NCI-H2029 treated with DMSO at 0.1 percent for 48 hours (cell line): ENCODE measurements at places on chromosomes 16 and 17.
A peak's percentile ranks its signal among the peaks of the same experiment; 100 is the strongest.

DNA sequence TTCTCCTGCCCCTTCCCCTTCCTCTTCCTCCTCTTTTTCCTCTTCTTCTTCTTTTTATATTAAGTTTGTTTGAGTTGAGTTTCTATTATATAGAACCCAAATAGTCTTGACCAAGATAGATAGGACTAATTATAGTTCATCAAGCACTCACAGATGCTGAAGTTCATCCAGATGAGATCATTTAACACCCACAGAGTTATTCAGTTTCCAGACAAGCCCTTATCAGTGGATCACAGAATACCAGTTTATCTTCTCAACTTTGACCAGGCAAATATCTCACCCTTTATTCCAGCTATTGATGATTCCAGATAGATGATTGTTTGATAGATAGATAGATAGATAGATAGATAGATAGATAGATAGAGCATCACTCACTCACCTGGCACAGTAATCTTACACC lies 87.5 kb downstream of the AXIN2 start:
- no peak for DNase-seq

DNA sequence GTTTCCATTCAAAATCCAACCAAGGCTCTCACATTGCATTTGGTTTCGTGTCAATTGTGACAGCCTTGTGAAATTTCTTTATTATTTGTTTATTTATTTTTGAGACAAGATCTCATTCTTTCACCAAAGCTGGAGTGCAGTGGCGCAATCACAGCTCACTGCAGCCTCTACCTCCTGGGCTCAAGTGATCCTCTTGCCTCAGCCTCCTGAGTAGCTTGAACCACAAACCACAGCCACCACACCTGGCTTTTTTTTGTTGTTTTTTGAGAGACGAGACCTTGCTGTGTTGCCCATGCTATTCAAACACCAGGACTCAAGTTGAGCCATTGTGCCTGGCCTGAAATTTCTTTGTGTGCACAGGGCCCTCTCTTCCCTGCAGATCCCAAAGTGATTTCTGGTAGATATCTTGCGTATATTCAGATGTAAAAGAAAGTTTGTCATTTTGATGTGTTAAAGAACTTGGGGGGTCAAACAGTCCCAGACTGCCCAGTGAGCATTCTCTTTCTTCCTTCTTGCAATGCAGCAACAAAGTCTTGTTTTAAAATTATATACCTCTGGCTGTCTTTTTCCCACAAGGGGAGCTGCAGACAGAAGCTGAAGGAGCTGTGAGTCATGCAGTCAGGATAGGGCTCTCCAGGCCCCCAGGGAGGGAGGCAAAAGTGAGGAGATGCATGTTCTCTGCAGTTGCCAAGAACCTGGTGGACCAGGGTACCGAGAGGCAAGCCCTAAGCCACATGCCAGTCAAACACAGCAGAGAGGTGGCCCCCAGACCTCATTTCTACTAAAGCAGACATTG lies 15.5 kb upstream of the USP22 start:
- no peak for DNase-seq

DNA sequence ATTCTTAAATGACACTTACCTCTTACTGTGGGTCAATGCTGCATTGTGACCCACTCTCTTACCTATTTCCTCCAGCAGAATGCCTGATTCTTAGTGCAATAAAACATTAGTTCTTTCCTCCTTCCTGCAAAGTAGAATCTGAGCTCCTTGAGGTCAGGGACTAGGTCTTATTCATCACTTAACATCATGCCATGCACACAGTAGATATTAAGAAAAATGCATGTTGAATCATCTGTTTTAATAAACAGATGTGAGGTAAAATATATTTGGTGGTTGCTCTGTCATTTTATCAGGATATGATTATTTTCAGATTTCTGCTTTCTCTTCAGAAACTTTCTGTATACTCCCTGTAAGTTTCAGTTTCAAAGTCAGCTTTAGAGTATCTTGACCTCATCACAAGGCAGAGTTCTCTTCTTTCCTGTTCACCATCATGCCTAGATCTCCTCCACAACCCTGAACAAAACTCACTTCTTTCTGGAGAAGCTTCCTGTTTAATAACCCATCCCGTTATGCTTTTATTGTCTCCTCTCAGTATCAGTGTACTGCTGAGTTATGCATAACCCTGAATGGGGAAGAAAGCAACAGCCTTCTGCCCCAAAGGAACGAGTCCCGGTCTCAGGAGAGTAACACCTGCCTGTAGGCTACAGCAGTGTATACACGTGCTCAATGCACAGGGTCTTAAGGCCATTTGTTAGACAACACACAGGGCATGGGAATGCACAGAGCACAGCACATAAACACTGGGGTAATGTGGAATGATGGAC lies 30.3 kb upstream of the SUPT4H1 start:
- no peak for DNase-seq

DNA sequence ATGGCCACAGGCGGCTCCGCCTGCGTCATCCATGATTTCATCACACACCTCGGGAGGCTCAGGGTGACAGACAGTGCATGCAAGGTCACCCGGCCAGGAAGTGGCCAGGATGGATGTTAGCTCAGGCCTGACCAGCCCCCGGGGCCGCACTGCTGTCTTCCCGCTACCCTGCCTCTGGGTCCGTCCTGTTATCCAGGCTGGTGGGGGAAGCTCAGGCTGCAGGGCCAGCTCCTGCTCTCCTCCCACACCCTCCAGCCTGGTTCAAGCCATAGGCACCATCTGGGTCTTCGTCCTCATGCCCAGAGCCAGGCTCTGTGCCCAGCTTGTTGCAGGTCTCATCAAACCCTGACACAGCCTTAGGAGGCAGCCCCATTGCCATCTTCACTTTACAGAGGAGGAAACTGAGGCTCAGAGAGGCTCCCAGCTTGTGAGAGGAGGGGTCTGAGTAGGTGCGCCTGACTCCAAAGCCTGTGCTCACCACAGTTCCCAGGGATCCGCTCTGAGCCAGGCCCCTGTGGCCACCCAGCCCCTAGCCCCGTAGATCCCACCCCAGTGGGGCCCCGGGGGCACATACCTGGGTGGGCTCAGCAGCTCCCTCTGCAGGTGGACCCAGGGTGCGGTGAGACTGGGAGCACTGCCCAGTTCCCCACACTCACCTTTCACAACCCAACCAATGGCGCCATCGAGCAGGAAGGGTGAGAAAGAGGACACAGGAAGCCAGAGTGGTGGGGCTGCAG lies 412 bp upstream of the ADGRG3 start:
- no peak for DNase-seq

GRCh38 chr17:64252831-64253230 lies 10.2 kb downstream of the TEX2 start:
- no peak for DNase-seq

- DNase-seq: no peak
Measured at GRCh38 chr17:57803021-57803420, 46.8 kb downstream of the MRPS23 start.

- DNase-seq: no peak
Measured at GRCh38 chr17:3698139-3698538, 2.2 kb upstream of the P2RX5 start.

- no peak for DNase-seq
Measured at GRCh38 chr16:75614066-75614897, 8.8 kb downstream of the ADAT1 start.

DNA sequence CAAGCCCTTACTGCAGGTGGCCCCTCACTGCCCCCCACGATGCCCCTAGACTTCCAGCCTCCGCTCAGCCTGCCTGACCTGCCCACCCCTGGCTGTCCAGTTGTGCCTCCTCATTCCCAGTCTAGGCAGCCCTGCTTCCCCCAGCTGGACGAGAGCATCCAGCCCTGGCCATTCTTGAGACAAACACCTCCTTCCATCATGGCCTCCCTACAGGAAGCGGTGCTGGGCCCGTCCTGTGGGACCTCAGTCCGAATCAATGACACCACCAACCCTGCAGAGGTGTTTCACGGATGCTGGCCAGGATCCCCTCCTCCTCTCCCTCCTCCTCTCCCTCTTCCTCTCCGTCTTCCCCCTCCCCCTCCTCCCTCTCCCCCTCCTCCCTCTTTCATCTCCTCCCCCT lies 28.3 kb downstream of the CCDC40 start:
- DNase-seq: no peak

- no peak for DNase-seq
Measured at GRCh38 chr17:28722417-28723158, 2.8 kb downstream of the RPL23A start.

GRCh38 chr17:63082952-63083351 lies 116.9 kb downstream of the TANC2 start:
- no peak for DNase-seq

- DNase-seq: no peak
Measured at GRCh38 chr17:68306819-68307218, 15.5 kb downstream of the ARSG start.

DNA sequence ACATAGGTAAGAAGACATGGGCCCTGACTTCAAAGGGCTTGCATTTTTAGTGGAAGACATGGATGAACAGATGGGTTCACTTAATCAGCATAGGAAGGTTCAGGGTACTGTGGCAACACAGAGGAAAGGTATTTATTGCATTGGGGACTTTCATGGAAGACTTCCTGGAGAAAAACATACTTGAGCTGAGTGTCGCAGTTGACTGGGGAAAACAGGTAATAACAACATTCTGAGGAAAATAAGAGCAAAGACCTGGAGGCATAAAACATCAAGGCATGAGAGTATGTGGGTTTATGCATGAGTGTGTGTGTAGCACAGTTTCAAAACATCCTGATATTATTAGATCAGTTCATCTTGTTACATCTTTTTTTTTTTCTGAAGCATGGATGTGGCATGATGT lies 82.7 kb downstream of the MAP2K6 start:
- no peak for DNase-seq

DNA sequence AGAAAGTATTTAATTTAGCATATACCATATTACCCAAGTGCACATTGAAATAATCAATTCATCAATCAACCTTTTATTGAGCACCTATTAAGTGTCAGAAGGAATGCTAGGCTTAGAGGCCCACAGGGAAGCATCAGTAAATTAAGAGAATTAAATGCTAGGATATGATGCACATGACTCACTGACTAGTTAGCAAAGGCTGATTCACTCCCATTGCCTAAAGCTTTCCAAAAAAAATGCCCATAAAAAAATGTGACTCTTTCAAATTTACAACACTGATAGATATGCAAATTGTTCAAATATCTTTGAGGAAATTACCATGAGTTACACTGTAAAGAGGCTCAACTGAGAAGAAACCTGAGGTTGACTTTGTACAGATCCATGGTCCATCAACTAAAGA lies 883.3 kb downstream of the CDH11 start:
- DNase-seq: no peak

DNA sequence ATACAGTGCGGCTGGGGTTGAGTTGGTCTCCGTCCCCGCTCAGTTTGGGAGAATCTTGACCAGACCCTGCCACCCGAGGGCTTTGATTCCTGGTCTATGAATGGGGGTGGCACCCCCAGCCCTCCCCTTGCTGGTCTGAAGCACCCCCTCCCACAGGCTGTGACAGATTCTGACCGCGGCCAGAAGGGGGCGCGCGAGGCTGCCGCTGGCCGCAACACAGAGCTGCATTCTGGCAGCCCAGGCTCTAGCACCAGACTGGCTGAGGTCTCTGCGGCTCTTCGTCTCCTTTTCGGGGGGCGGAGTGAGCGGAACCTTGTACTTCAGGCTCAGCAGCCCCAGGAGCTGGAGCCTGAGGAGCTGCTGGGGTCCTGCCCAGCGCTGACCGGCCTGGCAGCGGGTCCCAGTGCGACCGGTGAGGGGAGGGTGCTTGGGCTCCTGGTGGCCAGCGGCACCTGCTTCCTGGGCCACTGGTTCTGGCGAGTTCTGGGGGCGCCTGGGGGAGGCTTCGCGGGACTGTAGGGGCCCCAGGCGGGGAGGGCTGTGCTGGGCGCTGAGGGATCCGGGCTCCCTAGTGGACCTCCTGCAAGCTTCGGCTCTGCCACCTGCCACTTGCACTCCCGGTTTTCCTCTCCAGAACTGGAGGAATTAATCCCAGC lies 1011.6 kb downstream of the KCNJ18 start:
- DNase-seq: no peak

GRCh38 chr17:7001318-7001961 lies 5.6 kb downstream of the ALOX12 start:
- DNase-seq: no peak

DNA sequence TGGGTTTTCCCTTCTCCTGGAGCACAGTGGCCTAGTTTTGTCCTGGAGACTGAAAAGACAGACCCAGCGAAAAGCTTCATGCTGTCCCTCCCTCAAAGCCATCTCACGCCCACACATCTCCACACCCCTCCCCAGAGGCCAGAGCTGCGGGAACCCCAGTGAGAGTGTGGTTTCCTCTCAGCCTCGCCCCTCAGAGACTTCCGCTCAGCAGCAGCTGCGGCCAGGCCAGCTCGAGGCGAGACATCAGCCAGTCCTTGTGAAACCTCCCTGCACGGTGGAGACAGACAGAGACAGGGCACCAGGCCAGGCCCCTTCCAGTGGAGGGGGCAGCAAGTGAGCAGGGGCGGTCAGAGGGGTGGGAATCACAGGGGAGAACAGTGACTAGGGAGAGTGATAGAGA lies 77.0 kb upstream of the TNRC6C start:
- no peak for DNase-seq

- DNase-seq: peak; percentile 2
Measured at GRCh38 chr17:60720763-60721531, 43.3 kb downstream of the BCAS3 start.

GRCh38 chr17:75289832-75290337 lies 652 bp upstream of the SLC25A19 start:
- no peak for DNase-seq

DNA sequence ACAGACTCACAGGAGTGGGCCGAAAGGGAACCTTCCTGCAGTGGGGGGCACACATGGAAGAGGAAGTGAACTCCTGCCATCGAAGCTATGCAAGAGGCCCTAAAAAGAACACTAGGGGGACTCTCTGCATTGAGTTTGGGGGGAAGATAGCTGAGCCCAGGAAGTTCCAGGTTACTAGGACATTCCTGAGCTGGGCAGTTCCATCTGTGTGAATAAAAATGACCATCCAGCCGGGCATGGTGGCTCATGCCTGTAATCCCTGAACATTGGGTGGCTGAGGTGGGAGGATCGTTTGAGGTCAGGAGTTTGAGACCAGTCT lies 211.8 kb downstream of the ZNF423 start:
- DNase-seq: no peak

- no peak for DNase-seq
Measured at GRCh38 chr17:57531648-57532504, 213.2 kb downstream of the CCDC182 start.

DNA sequence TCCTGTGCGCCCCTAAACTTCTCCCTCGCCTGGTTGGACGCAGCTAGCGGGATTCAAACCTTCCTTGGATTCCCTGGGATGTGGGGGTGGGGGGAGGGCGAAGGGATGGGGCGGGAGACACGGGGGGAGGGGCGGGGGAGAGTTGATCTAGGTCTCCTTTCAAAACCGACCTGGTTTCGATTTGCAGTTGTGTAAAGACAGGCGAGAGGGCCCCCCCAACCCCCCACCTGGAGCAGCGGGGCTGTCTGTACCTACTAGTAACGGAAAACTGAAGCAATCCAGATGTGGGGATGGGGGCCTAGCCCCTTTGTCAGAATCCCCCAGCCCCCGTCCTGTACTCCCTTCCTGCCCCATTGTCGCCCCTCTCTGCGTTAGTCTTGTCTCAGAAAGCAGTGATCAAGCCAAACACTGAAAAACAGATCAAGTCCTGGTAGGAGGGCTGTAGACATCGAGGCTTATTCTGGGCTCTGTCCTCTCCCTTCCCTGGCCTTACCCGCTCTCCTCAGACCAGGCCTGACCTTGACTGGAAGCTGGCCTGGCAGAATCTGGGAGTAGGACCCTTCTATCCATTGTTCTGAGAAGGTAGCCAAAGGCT lies 902 bp downstream of the DLX4 start:
- DNase-seq: no peak
